ENCODE measurements at places on chromosomes 2 and 18. TPM values are rescaled to one million over a fixed set of nuclear protein-coding genes. Genes with fewer than 3 reads are reported as not detected.

GRCh38 chr2:69933839-69934613 lies 19.1 kb downstream of the MXD1 start:
- no peak for DNase-seq

- DNase-seq = no peak
These were observed 69.6 kb downstream of the COL5A2 start for GRCh38 chr2:189109921-189110397.

- DNase-seq = no peak
These were observed 1321.6 kb upstream of the ACVR2A start for GRCh38 chr2:146523196-146523595.

GRCh38 chr18:9890957-9891356 lies 5.2 kb downstream of the TXNDC2 start:
- no peak for DNase-seq

GRCh38 chr2:225173909-225174308 lies 131.6 kb upstream of the DOCK10 start:
- no peak for DNase-seq

DNA sequence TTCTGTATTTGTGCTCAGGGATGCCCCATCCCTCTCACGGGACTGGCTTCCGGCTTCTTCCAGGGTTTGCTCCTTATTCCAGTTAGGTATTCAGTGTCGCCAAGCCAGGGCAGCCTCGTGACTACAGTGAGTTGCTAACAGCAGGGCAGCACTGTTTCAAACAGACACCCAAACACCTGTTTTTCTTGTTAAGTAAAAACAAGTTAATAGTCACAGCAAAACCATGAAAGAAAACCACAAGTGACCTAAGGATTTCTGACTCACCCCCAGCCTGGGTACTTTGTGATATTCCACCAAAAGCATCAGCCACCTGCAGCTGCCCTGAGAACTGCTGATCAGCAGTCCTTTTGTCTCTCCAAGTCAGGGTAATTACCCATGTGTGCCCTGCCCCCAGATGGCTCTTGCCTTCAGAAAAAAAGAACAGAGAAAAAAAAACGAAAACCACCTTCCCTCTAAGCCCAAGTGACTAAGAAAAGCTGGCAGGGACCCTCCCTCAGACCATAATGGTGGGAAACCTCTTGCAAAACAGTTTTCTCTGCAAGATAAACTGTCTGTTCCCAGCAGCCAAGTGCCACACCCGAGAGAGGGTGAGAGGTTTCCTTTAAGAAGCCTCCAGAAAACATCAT lies 178.2 kb downstream of the ANAPC1 start:
- no peak for DNase-seq

DNA sequence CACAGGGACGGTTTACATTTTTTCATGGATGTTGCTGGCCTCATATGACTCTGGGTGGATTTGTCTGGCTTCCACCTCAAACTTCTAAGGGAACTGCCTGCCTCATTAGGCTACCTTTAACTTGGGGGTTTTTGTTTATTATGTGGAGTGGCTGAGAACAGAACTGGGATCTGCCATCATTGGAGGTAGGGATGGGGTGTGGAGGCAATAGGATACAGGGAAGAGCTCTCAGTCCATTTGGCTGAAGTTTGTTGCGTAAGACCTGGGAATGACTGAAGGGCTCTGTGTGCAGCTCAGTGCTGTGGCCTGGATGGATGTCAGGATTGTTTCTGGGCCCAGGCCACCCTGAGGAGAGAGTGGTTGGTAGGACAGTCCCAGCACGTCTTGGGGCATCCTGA lies 31.2 kb downstream of the ASB1 start:
- DNase-seq = no peak

GRCh38 chr2:176790468-176790867 lies 422.1 kb upstream of the HNRNPA3 start:
- no peak for DNase-seq

GRCh38 chr2:205475416-205475768 lies 206.9 kb upstream of the NRP2 start:
- no peak for DNase-seq

AGXT gene
- not detected for total RNA-seq

HSPD1 gene
- 563 TPM for total RNA-seq

L3MBTL4 gene
- total RNA-seq = 0.65 TPM

TMEM178A gene
- 12.0 TPM for total RNA-seq

IL37 gene
- total RNA-seq = not detected
